Glutamatergic neuron (in vitro differentiated cells): ENCODE measurements at places on chromosomes 1 and 21. TPM values are rescaled to one million over a fixed set of nuclear protein-coding genes. Genes with fewer than 3 reads are reported as not detected.

- H3K27ac ChIP-seq: no peak overlapping the region
- H3K4me3 ChIP-seq: no peak overlapping the region
- H3K36me3 ChIP-seq: peaks cover 7% of the 10 kb centered on the region
- peaks cover 3% of the 10 kb centered on the region for H3K4me1 ChIP-seq
Observed at GRCh38 chr1:44545961-44546360, 128.3 kb downstream of the TMEM53 start.

DNA sequence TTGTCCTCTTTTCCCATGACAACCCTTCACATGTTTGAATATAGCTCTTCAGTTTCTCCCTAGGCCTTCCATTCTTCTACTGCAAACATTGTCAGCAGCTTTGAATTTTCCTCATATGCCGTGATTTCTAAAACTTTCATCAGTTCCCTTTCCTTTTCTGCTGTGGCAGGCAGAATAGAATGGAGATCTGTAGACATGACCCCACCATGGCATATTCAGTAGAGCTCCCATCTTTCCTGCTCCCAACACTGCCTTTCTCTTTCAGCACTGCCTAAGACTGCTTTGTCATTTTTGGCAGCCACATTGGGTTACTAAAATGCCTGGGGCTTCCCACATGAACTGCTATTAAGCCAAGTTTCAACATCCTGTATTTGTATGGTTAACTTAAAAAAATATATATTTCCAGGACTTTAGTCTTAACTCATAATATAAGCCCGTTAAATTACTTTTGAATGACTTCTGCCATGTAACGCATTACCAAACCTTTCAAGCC lies 60.9 kb downstream of the TBX19 start:
- no peaks in the 10 kb centered on the region for H3K36me3 ChIP-seq
- H3K27me3 ChIP-seq: no peaks in the 10 kb centered on the region
- no peaks in the 10 kb centered on the region for H3K4me1 ChIP-seq
- no peak overlapping the region for H3K27ac ChIP-seq

DNA sequence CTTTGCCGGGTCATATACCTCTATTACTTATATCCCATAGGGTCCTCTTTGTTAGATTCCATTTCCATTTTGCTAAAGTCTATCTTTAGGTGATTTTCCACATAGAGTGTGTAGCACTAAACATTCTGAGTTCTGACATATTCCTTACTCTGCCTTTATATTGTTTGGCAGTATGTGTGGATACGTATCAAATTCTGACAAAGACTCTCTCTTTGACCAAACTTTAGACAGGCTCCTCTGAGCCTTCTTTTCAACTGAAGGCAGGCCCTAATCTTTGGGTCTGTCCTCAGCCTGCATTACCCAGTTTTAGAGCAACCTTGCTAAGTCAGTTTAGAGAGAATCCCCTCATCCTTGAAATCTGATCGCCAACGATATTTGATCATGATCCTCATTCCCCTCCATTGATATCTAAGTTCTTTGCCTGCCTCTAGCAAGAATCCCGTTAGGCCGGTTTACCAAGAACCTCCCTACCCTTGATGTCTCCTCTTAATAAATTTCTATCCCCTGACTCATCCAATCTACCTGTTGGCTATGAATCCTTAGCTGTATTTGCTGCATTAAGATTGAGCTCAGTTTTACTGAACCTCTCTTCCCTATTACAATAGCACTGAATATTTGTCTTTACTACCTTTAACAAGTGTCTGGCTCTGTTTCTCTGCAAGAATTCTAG lies 10.4 kb upstream of the PPT1 start:
- no peak overlapping the region for H3K4me3 ChIP-seq
- H3K27me3 ChIP-seq: peaks cover 5% of the 10 kb centered on the region
- H3K4me1 ChIP-seq: no peaks in the 10 kb centered on the region

- peaks cover 8% of the 10 kb centered on the region for H3K4me1 ChIP-seq
- no peak for DNase-seq
- peak overlapping the region; percentile 68 for H3K27ac ChIP-seq
- H3K36me3 ChIP-seq: no peaks in the 10 kb centered on the region
Observed at GRCh38 chr21:34072145-34073031, 990 bp upstream of the MRPS6 start.

RHBDL2 gene
- total RNA-seq: not detected

SPOCD1 gene
- 0.74 TPM for total RNA-seq

GRCh38 chr1:231866392-231867331 lies 240.1 kb downstream of the DISC1 start:
- H3K4me3 ChIP-seq: no peak overlapping the region
- H3K27ac ChIP-seq: no peak overlapping the region
- peaks cover 2% of the 10 kb centered on the region for H3K27me3 ChIP-seq
- H3K4me1 ChIP-seq: peaks cover 12% of the 10 kb centered on the region
- DNase-seq: peak; percentile 73

DNA sequence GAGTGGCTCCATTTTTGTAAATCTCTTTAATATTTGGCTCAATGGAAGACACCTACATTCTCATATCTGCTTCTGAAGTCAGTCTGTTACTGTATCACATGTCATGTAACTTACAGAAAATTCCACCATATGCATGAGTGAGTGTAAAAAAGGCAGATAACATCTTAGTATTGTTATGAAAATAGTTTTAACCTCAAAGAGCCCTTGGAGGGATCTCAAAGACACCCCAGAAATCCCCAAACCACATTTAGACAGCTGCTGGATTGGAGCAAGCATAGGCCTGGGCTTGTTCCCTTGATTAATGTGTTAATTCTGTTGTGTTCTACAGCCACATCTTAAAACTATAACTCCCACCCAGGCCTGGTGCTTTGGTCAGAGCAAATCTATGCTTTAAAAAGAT lies 16.9 kb downstream of the MACO1 start:
- H3K4me3 ChIP-seq: no peak overlapping the region
- peaks cover 10% of the 10 kb centered on the region for H3K4me1 ChIP-seq
- H3K27ac ChIP-seq: no peak overlapping the region
- DNase-seq: no peak

MRPS6 gene
- 31.6 TPM for total RNA-seq

CCDC27 gene
- not detected for total RNA-seq

- H3K27ac ChIP-seq: peak overlapping the region; percentile 57
- no peak overlapping the region for H3K4me3 ChIP-seq
- peaks cover 63% of the 10 kb centered on the region for H3K4me1 ChIP-seq
- H3K36me3 ChIP-seq: no peaks in the 10 kb centered on the region
- H3K27me3 ChIP-seq: peaks cover 19% of the 10 kb centered on the region
Observed at GRCh38 chr1:33367485-33368405, 46.8 kb upstream of the A3GALT2 start.

DENND2D gene
- not detected for total RNA-seq

GRCh38 chr1:173190101-173190936 lies 16.8 kb downstream of the TNFSF4 start:
- no peak for DNase-seq
- no peak overlapping the region for H3K27ac ChIP-seq
- no peak overlapping the region for H3K4me3 ChIP-seq
- H3K36me3 ChIP-seq: no peaks in the 10 kb centered on the region

DNA sequence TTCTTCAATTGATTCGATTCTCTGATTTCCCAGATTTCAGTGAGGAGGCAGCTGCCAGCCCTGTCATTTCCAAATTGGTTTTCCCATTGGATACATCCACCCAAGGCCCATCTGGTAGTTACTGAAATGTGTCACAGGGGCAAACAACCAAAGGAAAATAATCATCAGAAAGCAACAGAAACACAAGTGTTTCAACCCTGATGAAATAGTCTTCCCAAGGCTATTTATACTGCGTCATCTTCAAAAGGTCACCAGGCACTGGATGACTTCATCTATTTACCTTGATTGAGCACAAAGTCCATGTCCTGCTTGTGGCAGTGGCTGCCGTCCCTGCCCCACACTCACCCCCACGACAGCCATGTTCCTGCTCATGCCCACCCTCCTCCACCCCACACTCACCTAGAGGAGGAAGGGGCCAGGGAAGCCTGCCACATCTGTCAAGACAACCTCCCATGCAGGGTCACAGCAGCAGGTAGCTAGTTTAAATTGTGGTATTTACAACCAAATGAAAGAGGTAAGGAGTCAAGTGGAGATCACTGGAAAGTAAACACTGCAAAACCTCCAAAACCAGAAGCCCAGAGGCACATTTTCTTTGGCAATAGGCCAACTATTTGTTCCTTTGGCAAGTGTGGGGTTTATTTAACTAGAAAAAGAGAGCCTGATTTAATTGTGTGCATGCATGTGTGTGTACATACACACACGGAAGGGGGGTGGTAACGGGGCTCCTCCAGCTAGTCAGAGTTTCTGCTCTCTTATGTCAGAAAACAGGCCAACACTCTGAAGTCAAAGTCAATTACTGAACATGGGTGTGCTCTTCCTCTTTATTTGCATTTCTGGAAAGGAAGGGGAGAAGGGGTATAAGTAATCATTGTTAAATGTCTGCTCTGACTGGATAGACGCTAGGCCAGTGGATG lies 49.5 kb upstream of the RAB4A start:
- DNase-seq: no peak
- peaks cover 2% of the 10 kb centered on the region for H3K27me3 ChIP-seq
- no peaks in the 10 kb centered on the region for H3K36me3 ChIP-seq
- peaks cover 1% of the 10 kb centered on the region for H3K4me1 ChIP-seq

PROX1 gene
- 68.4 TPM for total RNA-seq

IGSF9 gene
- 23.4 TPM for total RNA-seq
